ENCODE measurements at places on chromosomes 6 and 20.

DNA sequence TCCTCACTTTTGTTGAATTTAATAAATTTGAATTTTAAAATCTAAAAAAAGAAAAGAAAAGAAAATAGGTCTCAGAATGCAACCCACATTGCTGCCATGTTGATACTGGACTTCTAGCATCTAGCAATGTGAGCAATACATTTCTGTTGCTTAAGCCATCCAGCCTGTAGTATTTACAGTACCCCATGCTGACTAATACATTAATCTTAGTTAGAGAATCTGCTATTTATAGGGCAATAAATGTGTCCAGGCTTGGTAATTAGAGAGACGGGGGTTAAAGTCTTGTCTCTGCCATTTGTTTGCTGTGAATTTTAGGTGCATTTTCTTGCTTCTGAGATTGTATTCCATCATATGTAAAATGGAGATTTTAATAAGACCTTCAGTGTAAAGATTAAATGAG lies 471.3 kb downstream of the DHX35 start:
- no peak for DNase-seq

- DNase-seq: no peak
These were observed 41.9 kb upstream of the RNF8 start for GRCh38 chr6:37311741-37312473.

- DNase-seq: peak; percentile 25
These were observed 1.3 kb downstream of the CD24 start for GRCh38 chr6:106973018-106973835.

- no peak for DNase-seq
These were observed 71.7 kb downstream of the ASXL1 start for GRCh38 chr20:32429745-32430360.

DNA sequence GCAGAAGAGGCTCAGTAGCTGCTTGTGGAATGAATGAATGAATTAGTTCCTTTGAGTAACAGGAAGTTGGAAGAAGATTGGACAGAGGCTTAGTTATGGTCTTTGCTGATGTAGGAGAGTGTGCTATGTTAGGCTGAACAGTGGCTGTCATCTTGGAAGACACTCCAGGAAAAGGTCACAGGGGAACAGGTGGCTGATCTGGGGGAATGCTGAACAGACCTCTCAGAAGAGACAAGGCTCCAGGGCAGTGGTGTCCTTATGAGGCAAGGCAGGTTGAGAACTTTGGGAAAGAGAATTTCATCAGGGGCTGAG lies 62.3 kb downstream of the UTRN start:
- DNase-seq: no peak

GRCh38 chr6:160420969-160421556 lies 72.9 kb downstream of the SLC22A3 start:
- no peak for DNase-seq

- no peak for DNase-seq
These were observed 4.4 kb downstream of the TTPAL start for GRCh38 chr20:44480097-44480496.

DNA sequence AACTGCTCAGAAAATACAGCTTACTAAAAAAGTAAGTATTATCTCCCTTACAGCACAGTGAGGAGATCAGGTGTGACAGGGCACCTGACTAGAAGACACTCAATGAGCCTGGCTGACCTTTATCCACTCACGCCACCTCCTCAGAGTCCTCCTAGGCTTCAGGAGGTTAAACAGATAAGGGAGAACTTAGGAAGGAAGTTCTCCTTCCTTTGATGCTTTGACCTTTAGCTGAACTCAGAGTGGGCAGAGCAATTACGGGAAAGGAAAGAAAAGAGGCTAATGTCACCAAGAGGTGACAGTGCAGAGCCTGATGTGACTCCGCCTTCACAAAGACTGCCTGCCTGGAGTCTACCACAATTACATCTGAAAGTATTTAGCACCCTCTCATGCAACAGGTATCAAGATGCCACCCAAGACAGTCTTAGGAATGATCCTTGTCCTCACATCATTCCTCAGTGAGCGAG lies 36.7 kb downstream of the MAN1A1 start:
- DNase-seq: no peak

DNA sequence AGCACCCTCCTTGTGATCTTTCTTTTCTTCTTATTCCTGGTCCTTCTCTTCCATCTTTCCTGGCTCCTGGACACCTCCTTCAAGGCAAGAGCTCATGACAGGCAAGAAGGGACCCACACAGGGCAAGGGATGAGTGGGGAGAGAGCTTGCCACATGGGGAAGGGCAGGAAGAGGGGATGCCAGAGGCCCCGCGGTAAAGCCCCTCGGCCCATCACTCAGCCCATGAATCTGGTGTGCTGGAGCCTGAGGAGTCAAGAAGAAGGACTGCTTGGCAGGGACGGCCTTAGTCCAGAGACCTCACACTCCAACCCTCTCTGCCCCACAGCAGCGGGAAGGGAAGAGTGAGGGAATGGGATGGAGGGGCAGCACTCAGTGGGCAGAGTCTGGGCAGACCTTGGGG lies 52.3 kb upstream of the SAYSD1 start:
- no peak for DNase-seq

DNA sequence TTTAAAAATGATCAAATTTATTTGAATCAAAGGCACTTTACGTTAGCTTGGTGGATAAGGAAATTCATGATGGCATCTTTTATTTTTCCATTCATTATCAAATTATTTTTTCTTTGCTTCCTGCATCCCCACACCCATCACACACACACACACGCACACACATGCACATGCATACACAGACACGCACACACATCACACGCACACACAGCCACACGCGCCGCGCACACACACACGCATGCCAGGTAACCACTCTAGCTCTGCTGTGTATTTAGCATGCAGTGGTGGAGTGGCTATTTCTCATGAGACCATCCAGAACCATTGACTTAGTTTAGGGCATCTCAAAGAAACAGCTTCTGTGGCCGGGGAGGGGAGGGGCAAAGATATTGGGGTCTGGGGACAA lies 47.0 kb downstream of the GNAS start:
- no peak for DNase-seq

GRCh38 chr20:50633361-50633760 lies 58.0 kb downstream of the RIPOR3 start:
- no peak for DNase-seq

DNA sequence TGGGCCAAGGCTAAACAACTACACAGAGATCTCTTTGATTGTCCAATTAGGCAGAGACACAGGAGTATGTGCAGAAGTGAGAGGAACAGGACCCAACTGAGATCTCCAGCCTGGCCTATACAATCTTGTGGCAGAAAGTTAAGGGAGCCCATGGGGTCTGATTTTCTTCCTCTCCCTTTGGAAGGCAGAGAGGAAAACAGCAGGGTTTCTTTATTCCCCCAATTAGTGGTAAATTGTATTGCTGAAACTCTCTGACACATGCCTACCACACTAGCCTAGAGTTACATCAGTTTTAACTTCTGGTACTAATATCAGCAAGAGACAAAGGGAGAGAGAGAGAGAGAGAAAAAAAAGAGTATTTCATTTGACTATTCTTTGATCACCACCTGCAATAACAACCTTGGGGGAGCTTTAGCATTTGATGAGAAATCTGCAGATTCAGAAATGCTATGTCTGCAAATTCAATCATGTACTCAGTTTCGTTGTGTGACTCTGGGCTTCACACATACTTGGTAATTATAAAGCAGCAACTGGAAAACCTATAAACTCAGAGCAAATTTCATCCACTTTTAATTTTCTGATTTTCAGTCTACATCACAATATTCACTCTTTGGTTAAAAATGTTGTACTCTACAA lies 260.3 kb upstream of the SPTLC3 start:
- DNase-seq: no peak

DNA sequence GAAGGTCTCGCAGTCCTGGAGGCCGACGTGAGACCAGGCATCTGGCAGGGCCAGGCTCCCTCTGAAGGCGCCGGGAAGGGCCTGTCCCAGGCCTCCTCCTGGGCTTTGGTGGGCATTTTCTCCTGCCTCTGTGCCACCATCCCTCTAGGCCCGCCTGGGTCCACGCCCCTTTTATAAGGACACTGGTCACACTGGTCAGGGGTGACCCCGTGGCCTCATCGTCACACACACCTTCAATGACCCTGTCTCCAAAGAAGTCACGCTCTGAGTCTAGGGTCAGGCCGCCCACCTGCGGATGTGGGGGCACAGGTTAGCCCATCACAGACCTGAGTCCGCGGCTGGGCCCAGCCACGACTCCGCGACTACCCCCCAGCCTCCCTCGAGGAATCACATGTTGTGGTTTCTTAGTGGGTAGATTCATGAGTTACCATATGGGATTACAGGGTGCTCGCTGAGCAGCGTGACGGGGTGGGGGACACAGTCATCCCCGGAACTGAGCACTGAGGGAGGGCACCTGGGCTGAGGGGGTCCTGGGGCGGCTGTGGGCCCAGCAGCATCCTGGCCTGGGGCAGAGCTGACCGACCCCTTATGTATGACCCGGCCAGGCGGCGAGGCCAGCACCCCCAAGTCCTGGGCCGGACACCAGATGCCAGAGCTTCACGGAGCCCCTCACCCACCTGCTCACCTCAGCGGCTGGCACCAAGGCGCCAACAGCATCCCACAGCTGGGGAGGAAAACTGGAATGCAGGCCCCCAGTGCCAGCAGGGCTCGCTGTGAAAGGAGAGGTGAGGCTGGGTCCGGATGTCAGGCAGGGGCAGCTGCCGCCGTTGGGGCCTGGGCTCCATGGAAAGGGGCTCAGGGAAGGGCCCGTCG lies 115.9 kb downstream of the DLL1 start:
- no peak for DNase-seq

DNA sequence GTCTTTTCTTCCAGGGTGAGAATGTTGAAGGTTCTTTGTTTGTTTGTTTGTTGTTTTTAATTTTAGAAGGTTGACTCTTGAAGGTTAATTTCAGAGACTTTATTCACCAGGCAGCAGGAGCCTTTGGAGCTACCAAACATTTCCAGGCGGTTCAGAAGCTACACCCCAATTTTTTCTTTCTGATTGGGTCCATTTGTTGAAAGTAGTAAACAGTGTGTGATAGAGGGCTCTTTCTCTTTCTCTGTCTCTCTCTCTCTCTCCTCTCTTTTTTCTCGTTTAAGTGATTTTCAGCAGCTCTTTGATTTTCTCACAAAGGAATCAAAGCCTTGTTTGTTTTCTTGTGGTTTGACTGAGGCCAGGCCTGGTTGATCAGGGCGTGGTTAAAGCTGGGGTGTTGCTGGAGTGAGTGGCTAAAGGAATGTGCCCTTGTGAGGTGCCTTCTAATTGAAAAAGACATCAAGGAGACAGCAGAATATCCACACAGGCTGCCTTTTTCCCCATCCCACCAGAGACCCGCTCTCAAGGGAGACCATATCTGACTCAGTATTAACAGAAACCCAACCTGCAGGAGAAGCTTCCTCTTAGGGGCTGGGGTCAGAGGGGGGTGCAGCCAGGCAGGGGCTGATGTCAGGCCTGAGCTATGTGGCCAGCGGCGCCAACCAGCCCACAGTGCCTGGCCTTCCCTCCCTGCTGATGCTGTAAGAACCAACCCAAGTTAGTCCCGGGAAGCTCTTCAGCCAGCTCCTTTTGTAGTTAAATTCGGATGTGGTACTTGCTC lies 40.4 kb upstream of the NAA20 start:
- DNase-seq: no peak

DNA sequence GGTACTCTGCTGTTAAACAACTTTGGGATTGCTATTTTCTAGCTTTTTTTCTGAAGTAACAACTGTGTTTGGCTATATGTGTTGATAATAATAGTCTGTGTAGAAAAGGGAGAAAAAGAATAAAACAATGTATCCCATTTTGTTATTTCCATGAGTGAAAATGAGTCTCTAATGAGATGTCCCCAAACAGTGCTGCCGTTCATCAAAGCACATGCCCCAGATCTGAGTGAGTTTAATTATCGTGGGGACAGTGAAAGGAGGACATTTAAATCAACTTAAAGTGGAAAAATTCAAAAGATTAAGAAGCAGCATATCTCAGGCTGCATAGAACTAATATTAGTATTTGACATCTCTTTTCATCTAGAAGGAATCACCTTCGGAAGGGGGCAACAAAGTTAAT lies 59.6 kb downstream of the NCOA7 start:
- no peak for DNase-seq

DNA sequence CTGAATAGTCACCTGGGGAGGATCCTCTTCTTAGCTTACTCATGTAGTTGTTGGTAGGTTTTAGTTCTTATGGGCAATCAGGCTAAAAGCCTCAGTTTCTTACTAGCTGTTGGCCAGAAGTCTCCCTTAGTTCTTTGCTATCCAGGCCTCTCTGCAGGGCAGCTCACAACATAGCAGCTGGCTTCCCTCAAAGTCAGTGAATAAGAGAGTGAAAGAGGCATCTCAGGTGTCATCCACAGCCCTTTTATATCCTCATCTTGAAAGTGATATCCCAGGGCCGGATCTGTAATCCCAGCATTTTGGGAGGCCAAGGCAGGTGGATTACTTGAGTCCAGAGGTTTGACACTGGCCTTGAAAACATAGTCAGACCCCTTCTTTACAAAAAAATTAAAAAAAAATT lies 42.1 kb upstream of the FOXA2 start:
- no peak for DNase-seq

GRCh38 chr6:158627940-158628211 lies 16.7 kb downstream of the DYNLT1 start:
- DNase-seq: no peak

Measured in NCI-H1092 (cell line).